Activated CD8-positive, alpha-beta memory T cell treated with anti-CD3 and anti-CD28 coated beads, Interleukin-2, amount 50 U/mL, for 48 hours (primary cell): ENCODE measurements at places on chromosomes 11 and 22.

GRCh38 chr22:49924113-49924833 is 5.8 kb downstream of the CRELD2 start:
- no peak for DNase-seq

- DNase-seq = no peak
Measured at GRCh38 chr22:30309951-30310741, 16.6 kb downstream of the TBC1D10A start.

- peak; percentile 63 for DNase-seq
Measured at GRCh38 chr11:63917692-63918506, 935 bp upstream of the RCOR2 start.

- DNase-seq = no peak
Measured at GRCh38 chr11:2084721-2085120, 54.5 kb downstream of the IGF2 start.

DNA sequence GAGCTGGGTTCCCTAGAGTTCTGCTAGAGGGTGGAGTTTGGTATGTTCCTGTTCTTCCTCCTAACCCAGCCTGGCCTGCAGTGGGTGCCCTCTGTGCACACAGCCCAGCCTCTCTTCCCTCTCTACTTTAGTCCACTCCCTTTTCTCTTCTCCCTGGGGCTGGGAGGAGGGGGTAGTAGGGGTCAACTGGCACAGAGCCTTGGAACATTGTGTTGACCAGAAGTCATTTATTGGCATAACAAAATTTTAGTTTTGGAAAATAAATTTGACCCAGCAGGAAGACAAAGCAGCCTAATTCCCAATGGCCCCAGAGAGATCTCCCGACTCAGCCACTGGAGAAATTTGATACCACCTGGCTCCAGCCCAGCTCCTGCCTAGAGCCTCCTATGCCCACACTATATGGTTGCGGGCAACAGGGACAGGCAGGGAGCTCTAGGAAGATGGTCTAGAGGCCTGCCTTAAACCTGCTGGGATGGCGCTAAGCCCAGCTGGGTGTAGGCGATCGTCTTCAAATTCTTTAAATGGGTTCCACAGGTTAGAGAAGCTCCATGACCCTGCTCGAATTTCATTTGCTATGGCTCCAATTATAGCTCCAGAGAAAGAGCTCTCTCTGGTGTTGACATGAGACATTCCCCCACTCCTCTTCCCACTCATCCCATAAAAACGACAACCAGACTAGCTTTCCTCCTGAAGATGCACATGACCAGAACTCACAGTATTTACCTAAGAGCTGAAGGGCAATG is 9.9 kb downstream of the PCSK7 start:
- no peak for DNase-seq

- DNase-seq = no peak
Measured at GRCh38 chr11:113279591-113279990, 34.8 kb upstream of the TTC12 start.

DNA sequence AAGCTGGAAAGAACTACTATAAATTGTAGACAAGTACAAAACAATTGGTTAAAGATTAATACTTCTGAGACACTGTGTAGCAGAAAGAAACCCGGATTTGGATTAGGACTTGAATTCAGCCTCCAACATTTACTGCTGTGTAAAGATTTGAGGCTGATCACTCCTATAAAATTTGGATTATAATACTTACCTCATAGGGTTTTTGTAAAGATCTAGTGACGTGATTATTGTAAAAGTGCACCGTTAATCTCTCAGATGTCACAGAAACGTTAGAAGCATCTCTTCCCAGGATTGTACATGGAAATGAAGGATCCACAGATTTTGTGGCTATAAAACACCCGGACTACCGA is 323 bp upstream of the HIKESHI start:
- no peak for DNase-seq

DNA sequence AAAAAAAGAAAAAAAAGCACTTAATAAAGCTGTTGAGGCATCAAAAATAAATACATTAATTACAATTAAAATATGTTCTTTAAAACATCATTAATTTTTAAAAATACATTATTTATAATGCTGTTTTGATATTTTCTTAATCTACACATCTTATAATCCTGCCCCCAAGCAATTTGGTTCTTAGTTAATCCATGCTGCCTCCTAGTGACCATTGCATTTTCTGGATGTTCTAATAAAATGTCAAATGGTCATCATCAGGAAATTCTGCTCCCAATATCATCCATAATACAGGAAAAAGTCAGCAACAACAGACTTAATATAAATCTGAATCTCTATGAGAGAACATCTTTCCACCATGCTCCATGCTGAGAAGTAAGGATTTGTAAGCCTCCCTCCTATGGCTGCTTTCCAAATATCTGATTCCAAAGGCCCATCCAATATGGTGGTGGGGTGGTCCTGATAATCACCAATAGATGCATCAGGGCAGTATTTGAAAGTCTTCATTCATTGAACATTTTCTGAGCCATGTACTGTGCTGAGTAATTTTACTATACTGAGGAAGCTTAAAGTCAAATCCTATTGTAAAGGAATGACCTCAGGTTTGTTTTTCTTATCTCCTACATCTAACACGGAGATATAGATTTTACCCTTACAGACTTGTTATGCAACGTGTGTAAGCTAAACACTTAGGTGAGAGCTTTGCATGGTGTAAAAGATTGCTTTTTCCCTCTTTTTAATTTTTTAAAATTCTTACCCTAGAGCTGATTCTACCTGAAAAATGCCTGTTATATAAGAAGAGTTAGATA is 124.7 kb upstream of the BMAL1 start:
- DNase-seq = no peak

- DNase-seq = peak; percentile 81
Measured at GRCh38 chr22:46053563-46054090, 76.7 kb upstream of the WNT7B start.

GRCh38 chr11:73216465-73216864 is 1.6 kb upstream of the P2RY2 start:
- no peak for DNase-seq

DNA sequence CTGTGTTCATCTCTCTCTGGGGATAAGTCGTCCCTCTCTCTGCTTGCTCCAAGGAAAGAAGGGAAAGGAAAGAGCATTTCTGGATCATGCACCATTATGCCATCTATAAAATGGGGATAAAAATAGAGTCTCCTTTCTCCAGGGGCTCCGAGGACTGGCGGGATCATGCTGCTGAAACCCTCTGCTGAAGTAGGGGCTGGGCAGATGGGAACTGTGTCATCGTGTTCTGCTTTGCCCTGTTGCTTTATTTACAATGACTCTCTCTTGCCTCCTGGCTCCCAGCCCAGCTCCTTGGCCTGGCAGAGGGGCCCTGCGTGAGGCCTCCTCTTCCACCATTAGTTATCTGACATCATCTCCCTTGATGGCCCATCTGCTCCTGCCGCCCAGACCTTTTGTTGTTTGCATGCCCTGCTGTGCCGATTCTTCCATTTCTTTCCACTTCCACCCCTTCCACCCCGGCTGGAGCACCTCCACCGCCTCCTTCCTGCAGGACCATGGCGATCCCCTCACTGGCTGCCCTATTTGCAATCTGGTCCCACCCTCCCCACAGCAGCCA is 200.9 kb downstream of the MYO18B start:
- no peak for DNase-seq

DNA sequence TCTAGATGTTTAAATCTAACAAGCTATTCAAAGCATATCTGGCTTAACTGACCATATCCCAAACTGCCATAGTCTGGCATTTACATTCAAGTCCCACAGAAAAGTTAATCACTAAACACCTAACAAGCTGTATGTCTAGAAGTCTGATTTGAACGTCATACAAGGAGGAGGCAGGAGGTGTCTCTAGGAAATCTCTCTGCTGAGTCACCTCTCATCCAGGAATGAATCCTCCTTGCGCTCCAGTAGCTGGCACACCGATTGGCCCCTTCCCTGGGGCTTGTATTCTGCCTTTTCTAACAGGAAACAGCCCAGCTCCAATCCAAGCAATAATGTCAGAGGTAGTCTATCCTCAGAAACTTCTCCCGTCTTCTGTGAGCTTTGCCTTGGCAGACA is 31.8 kb downstream of the FEZ1 start:
- DNase-seq = no peak

DNA sequence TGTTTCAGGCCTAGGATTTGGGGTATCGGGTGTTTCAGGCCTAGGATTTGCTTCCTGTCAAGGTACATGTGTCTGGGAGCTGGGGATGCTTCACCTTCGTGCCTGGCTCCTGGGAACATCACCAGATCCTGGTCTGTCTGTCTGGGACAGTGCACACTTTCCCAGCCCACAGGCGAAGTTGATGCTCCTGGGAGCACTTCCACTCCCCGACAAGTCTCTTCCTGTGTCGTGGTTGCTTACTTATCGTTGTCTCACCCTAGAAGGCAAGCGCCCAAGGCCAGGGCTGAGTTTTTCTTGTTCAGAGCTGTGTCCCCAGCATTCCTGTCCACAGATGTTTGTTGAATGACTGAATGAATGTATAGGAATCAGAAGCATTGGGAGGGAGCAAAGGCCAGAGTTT is 71.5 kb downstream of the LINC01488 start:
- DNase-seq = no peak

- no peak for DNase-seq
Measured at GRCh38 chr11:37449146-37449545, 851.1 kb upstream of the RAG2 start.

DNA sequence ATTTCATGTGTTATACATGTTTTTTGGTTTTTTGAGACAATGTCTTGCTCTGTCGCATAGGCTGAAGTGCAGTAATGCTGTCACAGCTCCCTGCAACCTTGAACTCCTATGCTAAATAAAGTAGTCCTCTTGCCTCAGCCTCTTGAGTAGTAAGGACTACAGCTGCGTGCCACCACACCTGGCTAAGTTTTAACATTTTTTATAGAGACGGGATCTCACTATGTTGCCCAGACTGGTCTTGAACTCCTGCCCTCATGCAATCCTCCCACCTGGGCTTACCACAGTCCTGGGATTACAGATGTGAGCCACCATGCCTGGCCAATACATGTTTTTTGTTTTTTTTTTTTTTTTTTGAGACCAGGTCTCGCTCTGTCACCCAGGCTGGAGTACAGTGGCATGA is 33.9 kb downstream of the SWAP70 start:
- no peak for DNase-seq

DNA sequence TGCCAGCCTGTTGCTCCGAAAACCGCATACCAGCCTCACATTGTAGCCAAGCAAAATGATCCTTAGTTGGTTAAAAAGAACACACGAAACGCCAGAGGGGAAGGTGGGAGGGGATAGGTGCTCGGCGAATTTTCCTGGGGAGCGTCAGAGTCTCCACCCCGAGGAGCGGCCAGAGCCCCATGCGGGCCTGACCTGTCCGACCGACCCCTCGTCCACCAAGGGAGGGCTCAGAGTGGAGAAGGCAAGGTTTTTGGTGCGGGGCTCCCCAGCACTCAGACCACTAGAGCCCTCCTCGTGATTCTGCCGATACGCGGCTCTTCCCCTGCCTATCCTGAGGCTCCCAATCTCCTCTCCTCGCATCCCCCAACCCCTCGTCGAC is 39.6 kb downstream of the DIXDC1 start:
- DNase-seq = no peak

DNA sequence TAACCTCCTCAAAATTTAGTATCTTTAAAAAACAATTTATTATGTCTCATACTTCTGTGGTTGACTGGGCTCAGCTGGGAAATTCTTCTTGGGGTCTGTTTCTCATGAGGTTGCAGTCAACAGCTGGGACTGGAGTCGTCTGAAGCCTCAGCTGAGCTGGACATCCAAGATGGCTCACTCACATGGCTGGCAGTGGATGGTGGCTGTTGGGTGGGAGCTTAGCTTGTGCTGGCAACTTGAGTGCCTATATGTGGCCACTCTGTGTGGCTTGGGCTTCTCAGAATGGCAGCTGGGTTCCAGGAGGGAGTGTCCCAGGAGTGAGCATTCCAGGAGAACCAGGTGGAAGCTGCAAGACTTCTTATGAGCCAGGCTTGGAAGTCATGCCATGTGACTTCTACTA is 13.2 kb downstream of the THY1 start:
- no peak for DNase-seq

DNA sequence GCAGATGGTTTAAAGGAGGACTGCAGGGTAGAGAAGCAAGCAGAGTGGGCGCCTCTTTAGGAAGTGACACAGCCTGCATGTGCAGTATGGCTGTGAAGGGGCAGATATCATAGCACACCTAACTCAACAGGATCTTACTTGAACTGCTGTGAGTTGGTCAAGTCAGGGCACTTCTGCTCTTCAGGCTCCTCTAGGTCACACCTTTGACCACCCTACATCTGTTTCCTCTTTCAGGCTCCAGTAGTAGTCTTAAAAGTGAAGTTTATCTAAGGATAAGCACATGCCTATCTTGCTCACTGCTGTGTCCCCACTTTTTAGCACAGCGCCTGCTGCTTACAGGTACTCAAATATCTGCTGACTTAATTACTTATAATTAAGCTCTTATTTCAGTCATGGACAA is 6.5 kb downstream of the MRPL16 start:
- DNase-seq = no peak

- DNase-seq = no peak
Measured at GRCh38 chr22:43969989-43970755, 14.9 kb downstream of the SAMM50 start.

- no peak for DNase-seq
Measured at GRCh38 chr22:42360348-42360747, 71.9 kb downstream of the NFAM1 start.

DNA sequence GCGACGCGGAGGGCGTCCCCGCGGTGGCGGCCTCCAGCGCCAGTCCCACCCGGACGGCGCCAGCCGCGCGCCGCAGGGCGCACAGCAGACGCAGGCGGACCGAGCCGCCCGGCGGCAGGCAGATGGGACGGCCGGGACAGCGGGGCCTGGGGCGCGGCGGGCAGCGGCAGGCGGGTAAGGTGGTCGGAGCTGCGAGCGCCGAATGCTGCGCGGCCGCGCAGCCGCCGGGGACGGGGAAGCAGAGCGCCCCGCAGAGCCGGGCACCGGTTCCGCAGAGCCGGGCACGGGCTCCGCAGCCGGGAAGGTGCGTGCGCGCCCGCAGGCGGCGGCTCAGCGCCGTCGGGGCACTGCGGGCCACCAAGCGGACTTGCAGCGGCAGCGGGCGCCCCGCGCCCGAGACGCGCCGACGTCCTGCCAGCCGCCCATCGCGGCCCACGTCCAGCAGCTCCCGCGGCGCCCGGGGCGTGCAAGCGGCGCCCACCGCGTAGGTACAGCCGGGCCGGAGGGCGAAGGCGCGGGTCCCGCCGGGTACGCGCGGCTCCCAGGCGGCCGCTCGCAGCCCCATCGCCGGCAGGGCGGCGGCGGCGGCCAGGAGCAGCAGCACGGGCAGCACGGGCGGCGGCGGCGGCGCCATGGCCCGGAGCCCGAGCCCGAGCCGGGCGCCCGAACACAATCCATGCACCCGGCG is 739 bp downstream of the CELSR1 start:
- no peak for DNase-seq

DNA sequence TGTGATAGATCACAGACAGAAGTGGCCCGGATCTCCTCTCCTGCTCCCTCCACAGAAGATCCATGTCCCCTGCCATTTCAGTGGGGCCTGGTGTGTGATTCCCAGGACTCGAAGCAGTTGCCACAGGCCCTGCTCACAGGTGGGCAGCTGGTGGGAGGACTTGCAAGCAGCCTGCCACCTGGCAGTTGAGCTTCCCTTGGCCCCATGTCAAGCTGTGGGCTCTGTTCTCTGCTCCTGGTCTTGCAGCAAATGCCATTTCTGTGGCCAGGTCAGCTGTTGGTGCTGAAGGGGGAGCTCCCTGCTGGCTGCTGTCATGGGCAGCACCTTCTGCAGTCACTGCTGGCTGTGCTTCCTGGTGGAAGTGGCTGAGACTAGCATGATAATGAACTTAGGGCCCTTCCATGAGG is 59.1 kb upstream of the SLC22A12 start:
- no peak for DNase-seq

- DNase-seq = no peak
Measured at GRCh38 chr11:7573193-7573557, 59.4 kb downstream of the PPFIBP2 start.

GRCh38 chr22:48336339-48337060 is 1491.2 kb downstream of the BRD1 start:
- no peak for DNase-seq

GRCh38 chr11:2930704-2931419 is 1.6 kb upstream of the PHLDA2 start:
- DNase-seq = peak; percentile 73
